ENCODE measurements at places on chromosomes 13 and 19.

DNA sequence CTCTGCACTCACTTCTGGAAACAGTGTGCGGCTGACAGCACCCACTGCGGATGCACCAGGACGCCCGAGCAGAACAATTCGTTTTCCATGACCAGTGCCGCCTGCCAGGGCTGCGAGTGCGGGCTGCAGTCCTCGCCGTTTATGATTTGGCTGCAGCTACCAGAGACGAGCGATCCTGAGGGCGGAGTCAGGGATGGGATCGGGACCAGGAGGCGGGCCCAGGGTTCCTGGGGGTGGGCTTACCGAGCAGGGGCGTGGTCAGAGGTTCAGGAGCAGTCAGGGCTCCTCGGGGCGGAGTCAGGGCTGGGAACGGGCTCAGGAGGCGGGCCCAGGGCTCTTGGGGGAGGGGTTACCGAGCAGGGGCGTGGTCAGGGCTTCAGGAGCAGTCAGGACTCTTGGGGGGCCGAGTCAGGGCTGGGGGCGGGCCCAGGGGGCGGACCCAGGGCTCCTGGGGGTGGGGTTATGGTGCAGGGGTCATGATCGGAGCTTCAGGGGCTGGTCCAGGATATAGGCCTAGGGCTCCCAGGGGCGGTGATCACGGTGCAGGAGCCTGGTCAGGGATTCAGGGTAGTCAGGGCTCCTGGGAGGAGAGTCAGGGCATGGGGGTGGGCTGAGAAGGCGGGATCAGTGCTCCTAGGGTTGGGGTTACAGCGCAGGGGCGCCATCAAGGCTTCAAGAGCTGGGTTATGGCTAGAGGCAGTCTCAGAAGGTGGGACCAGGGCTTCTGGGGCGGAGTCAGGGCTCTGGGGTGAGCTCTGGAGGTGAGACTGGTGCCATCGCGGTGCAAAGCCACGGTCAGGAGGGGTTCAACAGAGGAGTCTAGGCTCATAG, 1.7 kb downstream of the KLK4 start:
- peak; percentile 64 for DNase-seq

- DNase-seq: no peak
Measured at GRCh38 chr13:26280295-26280694, 26.4 kb downstream of the CDK8 start.

DNA sequence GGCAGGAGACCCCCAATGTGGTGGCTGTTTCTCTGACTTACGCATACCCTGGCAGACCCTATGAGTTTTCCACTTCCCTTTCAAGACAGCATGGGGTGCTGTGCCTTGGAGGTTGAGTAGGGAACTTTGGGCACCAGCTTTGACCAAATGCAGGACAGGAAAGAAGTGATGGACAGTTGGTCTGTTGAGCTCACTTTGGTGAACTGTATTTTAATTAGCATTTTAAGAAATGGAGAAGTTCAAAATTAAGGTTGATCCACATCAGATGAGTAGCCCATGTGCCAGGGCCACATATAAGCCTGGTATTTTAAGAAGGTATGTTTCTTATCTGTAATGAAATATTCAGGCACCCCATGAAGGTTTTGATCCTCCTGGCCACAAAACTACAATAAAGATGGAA, 46.1 kb upstream of the RAP2A start:
- no peak for DNase-seq

- no peak for DNase-seq
Measured at GRCh38 chr19:32750441-32751055, 31.0 kb downstream of the TDRD12 start.

DNA sequence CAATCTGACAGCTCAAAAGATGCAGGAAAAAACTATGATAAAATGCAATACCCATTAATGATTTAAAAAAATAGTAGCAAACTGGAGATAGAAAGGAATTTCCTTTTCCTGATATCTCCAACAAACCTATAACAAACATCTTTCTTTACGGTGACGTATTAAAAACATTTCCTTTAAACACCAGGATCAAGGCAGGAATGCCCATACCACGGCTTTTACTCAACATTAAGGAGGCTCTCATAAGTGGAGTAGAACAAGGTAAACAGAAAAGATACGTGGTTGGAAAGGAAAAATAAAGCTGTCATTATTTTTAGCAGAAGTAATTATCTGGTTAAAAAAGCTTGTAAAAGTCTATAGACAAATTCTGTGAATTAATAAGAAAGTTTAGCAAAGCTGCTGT, 61.1 kb downstream of the MIPEP start:
- no peak for DNase-seq

DNA sequence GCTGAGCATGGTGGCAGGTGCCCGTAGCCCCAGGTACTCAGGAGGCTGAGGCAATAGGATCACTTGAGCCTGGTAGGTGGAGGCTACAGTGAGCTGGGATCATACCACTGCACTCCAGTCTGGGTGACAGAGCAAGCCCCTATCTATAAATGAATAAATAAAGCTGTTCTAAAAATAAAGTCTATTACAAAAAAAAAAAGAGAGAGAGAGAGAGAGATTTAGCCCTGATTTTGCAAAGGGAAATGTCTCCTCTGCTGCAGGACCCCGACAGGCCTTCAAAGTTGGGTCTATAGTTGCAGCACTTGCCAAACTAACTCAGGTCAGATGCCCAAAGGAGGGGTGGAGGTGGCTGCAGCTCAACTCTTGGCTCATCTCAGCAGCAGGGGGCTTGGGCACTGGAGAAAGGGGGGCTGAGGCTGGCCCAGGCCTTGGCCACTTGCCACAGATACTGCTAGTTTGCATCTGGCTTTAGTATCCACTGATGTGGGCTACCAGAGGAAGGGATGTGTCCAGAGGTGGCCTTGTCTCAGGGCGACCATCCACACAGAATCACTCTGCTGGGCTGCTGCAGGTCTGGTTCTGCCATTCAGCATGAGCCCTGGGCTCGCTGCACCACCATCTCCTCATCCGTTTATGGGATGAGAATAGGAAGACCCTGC, 30.8 kb upstream of the AKT2 start:
- no peak for DNase-seq

DNA sequence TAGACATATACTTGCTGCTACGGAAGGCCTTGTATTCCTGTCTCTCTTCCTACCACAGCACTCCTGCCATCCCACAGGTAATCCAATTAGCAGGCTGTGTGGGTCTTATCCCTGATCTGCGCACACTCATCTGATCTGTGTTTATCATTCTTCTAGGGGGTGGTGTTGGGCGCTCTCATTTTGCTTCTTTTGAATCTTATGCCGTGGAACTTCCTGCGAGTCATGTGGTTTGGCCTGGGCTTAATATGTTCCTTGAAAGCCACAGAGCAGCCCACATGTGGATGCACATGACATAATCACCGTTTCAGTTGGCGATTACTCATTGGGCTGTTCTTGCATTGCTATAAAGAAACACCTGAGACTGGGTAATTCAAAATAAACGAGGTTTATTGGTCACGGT, 7.5 kb downstream of the RASA3 start:
- peak; percentile 85 for DNase-seq

- DNase-seq: no peak
Measured at GRCh38 chr19:14375582-14376291, 5.5 kb upstream of the ADGRE5 start.

DNA sequence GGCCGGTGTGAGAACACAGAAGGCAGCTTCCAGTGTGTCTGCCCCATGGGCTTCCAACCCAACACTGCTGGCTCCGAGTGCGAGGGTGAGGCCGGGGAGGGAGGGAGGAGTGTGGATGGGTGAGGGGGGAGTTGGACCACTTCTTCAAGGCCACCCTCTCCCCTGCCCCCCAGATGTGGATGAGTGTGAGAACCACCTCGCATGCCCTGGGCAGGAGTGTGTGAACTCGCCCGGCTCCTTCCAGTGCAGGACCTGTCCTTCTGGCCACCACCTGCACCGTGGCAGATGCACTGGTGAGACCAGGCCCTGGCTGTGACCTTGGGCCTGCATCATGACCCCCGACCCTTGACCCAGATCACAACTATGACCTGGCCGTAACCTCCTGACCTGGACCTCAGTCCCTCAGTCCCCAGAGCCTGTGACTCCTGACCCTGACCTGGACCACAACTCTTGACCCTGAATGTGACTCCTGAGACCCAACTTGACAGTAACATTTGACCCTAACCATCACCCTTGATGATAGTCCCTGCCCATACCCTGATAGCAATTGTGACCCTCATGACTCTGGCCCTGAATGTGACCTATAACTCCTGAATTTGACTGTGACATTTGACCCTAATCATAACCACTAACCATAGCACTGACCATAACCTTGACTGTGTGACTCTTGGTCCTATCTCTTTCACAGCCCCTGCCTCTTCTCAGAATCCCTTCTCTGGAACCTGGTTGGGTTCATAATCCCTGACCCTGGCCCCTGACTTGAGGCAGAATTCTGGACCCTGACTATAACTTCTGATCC, 10.9 kb downstream of the LTBP4 start:
- DNase-seq: no peak

GRCh38 chr13:57846600-57847173, 215.1 kb downstream of the PCDH17 start:
- no peak for DNase-seq

- DNase-seq: no peak
Measured at GRCh38 chr13:112781881-112782361, 92.1 kb downstream of the ATP11A start.

DNA sequence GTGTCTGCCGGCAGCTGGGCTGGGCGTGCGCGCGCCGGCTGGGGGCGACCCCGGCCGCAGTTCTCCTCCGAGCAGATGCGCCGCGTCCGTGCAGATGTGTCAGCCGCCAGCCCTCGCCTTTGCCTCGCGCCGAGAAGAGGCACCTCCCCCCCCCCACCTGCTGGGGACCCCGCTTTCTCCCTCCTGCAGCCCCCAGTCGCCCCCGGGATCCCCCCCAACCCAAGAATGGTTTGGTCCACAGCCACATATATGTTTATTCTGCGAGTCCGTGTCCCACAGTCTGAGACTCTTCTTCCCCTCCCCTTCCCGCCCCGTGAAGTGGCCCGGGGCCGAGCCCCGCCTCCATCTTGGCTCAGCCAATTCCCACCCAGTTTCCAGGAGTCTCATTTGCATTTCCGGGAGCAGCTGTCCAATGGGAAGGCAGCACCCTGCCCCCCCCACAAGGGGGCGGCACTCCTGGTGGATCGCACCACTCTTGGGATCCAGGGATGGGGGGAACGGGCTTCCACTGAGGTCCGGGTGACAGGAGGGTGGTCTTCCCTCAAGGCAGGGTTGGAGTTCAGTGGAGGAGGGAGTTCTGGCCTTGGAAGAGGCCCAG, 8.6 kb downstream of the ISOC2 start:
- peak; percentile 64 for DNase-seq

DNA sequence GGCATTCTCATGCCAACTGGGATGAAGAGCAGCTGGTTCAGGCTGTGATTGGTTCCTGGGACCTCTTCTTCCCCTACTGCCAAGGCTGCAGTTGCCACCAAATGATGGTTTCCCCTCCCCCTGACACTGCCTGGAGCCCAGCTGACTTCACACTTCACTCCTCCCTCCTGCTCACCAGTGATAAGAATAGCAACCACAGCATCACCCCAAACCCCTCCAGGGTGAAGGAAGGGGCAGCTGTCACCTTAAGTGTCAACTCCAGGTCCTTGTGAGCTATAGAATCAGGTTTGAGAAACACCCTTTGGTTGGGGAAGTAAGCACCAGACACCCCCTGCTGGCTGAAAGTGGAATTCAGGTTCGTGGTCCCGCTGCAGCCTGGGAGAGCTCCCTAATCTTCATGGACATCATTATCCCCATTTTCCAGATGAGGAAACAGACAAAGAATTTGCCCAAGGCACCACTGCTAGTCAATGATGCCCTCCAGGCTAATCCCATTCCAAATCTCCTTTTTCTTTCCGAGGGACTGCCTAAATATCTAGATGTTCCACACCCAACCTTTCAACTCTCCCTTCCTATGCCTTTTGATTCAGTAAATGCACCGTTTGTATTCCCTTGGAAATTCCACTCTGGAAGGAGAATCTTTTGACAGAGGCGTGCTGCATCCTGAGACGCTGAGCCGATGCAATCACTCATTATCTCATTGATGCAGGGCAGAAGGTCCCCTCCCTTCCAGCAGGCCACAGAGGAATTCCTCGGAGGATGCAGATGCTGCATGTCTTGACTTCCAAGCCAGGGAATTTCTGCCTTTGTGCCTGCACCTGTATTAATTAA, 50.6 kb upstream of the UQCRFS1 start:
- DNase-seq: peak; percentile 34

All from stimulated activated CD4-positive, alpha-beta T cell treated with anti-CD3 and anti-CD28 coated beads, Interleukin-1b, Interleukin-23, amount 100 ng/mL, for 48 hours (primary cell).